Urinary bladder (tissue), 4 donors: ENCODE measurements at places on chromosomes 6 and 20. TPM values are rescaled to one million over a fixed set of nuclear protein-coding genes. Genes with fewer than 3 reads are reported as not detected.

WFDC5 gene
- 0.26 TPM for total RNA-seq

IP6K3 gene
- total RNA-seq, result 0.95 TPM

GNRH2 gene
- total RNA-seq, result not detected

LST1 gene
- total RNA-seq, result 4.2 TPM

EYA4 gene
- total RNA-seq, result 20.9 TPM

DNA sequence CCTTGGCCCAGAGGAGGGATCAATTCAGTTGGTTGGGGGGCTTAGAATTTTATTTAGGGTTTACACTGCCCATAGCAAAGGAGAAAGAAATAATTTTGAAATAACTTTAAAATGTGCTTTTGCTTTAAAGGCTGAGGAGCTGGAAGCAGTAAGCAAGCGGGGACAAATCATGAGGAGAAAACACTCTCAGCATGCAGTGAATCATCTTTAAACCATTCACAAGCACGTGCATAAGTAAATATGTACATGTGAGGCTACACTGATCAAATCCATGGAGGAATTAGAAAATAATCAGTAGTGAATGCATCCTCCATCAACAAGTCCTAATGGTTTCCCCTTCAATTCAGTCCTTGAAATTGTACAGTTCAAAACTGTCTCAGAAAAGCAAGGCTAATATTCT lies 181.0 kb downstream of the MTFR2 start:
- no peak for DNase-seq

DNA sequence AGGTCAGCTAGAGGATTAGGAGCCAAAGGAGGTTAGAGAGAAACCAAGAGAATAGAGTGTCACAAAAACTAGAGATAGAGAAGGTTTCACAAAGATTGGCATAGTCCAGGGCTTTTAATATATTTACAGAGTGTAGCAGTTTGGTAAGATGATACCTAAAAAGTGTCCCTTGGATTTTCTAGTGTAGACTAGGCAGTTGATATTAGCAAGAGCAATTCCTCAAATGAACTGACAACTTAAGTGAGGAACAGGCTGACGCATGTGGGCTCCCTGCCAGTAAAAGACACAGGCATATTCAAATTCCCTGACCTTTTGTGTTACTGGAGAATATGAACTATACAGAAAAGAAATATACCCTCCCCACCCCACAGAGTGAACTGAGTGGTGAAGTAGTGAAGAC lies 40.1 kb downstream of the VTA1 start:
- DNase-seq, result no peak

DNA sequence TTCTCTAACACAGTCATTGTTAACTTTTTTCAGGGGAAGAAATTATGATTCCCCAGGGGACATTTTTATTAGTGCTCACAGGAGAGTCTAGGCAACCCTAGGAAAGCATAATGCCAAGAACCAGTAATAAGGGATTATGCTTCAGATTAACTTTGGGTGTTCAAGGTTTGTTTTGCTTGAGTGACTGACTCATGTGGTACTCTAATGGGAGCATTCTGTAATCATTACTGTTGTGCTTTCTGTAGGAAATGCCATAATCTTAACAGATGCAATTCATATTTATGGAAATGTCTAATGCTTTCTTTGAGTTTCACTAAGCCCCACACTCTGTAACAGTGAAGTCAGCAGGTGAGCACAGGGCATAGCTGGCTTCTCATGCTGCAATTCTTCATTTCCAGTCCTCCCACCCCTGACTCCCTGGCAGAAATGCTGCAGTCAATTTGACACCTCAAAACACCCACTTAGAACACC lies 263.4 kb upstream of the MAN1A1 start:
- DNase-seq, result no peak

DNA sequence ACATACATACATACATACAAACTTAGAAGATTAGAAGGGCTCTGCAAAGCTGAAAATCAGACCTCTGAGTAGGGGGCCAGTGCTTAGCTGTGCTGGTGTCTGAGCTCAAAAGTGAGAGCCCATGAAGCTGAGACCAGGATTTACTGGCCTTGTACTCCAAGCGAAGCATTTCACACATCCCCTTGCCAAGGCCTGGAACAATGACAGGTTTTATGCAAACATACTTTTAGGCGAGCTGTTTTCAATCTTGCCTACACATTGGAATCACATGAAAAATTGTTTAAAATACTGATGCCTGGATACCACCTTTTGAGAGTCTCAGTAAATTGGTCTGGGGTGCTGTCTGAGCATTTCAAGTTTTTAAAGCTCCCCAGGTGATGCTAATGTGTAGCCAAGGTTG lies 80.9 kb upstream of the SRSF6 start:
- DNase-seq, result no peak

DNA sequence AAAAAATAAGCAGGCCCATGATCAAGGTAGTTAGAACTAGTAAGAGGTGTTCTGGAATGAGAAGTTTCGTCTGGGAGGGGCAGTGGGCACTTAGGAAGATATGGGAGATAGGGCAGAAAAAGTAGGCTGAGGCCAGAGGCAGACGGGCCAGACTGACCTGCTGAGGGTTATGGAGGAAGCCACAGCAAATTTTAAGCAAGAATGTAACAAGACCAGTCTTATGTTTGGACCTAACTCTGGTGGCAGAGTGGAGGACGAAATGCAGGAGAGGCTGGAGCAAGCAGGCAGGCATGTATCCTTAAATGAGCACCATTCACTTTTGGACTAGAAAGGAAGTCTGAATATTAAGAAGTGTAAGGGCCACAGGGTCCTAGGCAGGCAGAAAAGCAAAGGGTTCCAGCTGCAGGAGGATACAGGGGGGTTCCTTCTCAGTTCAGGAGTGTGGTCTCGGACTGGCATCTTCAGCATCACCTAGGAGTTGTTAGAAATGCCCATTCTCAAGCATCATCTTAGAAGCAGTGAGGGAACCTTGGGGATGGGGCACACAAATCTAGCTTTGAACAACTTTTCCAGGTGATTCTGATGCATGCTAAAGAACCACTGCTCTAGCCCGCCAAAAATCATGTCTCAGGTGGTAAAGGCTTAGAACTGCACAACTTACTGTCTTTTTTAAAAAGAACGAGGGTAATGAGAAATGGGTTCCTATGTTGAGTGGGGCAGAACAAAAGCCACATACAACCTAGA lies 1.7 kb upstream of the DSTN start:
- no peak for DNase-seq

DNA sequence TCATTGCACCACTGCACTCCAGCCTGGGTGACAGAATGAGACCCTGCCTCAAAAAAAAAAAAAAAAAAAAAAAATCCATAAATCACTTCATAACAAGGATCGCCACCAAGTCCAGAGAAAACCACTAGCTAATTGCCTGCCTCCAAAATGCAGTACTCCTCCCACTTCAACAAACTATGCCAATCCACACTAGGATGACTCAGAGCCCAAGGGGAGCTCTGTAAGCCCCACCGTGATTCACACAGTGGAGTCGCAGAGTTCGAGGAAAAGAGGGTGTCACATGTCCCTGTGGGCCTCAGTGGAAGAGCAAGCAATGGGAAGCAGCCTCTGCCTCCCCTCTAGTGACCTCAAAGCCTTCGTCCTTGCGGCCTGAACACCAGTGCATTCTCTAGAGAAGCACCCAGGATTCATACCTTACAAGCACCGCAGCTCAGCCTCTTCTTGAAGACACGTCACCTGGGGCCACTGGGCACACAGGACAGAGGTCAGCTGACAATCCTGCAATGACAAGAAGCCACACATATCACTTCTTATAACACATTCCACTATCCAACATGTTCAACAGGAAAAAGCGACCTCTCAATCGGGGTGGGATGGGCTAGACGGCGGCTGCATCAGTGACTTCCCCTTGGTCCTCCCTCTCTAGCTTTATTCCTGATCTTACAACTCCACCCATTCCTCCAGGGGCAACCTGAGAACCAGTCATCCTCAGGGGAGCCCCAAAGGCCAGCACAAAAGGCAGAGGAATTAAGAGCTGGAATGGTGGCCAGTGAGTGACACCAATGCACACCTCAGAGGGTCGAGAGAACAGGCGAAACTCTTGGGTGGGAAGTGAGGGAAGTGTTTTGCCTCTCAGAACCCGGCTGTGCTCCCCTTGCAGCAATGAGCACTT lies 8.9 kb downstream of the SNHG17 start:
- DNase-seq, result no peak

GRCh38 chr6:126091466-126091865 lies 105.1 kb downstream of the TRMT11 start:
- no peak for DNase-seq

DNA sequence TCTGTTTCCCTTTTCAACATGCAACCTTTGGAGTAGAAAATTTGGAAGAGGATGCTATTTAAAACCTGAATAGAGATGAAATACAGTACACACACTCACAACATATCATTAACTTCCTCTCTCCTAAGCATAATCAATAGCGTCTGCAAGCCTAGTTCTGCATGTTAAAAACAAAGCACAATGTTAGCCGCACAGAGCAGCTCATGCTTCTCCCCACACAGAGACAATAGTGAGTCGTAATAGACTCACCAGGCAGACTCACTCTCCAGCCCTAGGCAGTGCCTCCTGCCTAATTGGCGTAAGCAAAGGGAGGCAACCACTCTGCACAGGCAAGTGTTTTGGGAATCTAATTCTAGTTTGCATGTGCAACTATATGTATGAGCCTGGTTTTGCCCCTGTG lies 45.8 kb upstream of the ARID1B start:
- no peak for DNase-seq
